ENCODE measurements at places on chromosomes 5 and 9.

DNA sequence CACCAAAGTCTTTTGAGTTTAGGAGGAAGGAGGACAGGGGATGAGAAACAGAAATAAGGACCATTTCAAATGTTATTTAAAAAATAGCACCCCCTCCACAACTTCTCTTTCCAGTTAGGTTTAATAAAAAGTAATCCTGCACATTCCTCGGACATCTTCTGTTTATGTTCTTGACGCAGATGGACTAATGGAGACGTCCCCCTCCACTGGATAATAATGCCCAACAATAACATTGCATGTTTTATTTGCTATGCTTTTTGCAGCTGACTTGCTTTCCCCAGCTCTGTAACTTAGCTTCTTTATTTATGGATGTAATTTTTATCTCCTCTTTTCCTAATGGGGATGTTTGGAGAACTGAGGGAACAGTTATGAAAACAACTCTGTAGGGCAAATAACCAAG is 89.5 kb downstream of the MAT2B start:
- no peak for DNase-seq

DNA sequence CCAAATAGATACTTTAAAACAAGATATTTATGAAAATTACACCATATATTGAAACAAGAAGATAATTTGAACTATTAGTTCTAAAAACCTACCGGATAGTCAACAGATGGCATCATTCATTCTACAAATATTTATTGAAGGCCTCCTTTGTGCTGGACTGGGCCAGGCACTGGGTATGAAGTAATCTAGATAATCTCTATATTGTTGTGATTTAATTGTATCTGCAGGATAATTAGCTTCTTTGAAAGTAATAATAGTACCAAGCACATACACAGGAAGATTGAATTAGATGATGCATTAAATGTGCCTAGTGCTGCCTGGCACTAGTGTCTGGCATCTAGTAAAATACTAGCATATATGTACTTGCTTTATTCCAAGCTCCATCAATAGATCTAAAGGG is 735.2 kb upstream of the DMAC1 start:
- no peak for DNase-seq

- DNase-seq, result no peak
Measured at GRCh38 chr5:20678814-20679298, 690.9 kb upstream of the CDH18 start.

GRCh38 chr9:18461496-18461895 is 12.5 kb upstream of the ADAMTSL1 start:
- no peak for DNase-seq

DNA sequence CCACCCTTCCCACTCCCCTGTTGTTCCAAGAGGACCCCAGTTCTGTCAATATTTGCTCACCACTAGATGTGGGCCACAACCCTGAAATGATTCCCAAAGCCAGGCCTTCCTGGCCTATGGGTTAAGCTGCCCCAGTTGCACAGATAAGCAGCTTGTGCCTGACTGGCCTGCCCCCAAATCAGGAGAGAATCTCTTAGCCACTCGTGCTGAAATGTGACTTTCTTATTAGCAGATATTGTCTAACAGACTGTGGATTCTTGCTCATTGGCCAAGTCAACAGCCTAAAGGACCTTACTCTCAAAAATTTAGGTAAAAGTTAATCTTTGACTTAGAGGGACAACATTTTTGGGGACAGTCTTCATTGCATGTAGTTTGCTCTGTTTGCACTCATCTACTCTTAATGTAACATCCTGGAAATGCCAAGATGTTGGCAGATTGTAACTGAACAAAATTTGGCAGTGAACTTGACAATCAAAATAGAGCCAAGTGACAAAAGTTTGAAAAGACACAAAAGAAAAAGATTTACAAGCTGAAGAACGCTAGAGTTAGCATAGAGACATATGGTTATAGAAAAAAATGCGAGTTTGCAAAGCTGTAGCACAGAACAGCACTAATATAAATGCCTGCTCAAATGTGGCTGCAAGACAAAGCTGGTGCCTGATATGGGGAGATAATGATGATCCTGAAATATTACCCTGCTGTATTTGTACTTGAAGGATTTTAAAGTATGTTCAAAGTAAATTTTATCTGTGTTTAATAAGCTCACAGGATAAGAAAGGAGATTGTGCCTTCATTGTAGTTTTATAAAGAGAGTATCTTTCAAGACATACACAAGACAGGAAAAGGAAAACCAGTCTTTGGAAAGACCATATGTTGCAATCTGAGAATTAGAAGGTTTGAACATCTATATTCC is 29.0 kb upstream of the FSD1L start:
- no peak for DNase-seq

DNA sequence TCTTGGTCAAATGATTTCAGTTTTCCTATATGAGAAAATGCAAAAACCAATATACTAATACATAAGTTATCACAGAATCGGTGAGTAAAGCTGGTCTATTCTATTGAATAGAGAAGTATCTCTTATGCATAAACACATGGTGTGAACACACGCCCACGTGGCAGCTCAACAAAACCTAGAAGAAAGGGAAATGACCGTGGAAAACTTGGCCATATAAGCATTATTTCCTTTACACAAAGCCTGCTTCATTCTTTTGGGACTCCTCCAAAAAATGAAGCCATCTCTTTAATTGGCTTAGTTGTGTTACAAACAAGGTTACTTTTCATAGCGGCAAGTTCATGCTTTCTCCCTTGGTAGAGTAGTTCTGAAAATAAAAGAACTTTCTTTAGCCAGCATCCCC is 183.2 kb downstream of the TMEM161B start:
- no peak for DNase-seq

DNA sequence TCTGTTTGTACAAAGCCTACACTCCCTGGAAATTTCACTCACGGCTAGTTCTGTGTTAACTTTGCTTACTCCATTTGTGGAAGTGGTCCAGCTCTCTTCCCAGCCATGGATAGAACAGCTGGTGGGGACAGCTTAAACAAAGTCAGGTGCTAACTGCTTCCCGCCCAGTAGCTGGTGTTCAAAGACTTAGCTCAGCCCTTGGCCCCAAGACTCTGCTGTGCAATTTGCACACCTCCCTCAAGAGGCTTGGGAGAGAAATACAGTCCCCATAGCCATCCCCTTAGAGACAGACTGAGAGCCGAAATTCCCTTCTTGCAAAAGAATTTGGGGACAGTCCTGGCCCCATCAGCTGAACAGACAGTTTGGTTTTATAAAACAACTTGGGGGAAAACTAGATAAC is 73.8 kb upstream of the RAI14 start:
- no peak for DNase-seq

GRCh38 chr9:116721944-116722343 is 34.8 kb downstream of the TRIM32 start:
- no peak for DNase-seq

GRCh38 chr5:59575648-59576445 is 317.7 kb downstream of the PDE4D start:
- DNase-seq, result no peak

DNA sequence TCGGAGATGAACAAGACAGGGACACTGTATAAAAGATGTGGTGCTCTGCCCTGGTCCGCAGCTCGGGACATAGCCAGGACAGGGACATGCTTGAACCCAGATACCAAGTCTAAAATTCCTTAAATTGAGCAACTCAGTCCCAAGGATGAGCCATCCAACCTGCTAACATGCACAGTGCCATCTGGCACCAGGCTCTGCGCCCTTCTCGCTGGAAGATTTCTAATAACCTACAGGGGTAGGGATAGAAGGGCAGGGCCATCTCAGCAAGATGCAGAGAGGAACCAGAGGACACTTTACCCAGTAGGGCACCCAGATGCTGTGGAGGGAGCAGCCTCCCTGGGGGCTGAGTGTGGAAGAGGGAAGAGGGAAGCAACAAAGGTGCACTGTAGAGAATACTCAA is 60.1 kb downstream of the SEMA4D start:
- DNase-seq, result no peak

- DNase-seq, result no peak
Measured at GRCh38 chr5:39205550-39205949, 13.8 kb downstream of the FYB1 start.

- no peak for DNase-seq
Measured at GRCh38 chr5:158869092-158869491, 230.6 kb downstream of the EBF1 start.

DNA sequence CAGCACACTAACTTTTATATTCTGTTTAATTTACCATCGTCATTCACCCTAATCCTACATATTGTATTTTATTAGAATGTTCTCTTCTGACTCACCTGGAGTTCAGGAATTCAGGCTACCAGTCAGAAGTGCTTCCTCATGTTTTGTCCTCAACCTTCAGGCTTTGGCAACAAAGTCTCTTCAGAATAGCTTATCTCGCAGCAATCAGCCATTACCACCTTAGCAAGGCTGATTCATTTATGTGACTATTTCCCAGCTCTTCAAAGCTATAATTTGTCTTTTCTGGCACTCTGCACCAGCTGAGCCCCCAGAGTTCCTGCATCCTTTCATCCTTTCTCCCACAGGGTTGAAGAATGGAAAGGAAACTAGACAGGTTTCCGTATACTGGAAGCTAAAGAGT is 365.5 kb upstream of the CDH18 start:
- no peak for DNase-seq

DNA sequence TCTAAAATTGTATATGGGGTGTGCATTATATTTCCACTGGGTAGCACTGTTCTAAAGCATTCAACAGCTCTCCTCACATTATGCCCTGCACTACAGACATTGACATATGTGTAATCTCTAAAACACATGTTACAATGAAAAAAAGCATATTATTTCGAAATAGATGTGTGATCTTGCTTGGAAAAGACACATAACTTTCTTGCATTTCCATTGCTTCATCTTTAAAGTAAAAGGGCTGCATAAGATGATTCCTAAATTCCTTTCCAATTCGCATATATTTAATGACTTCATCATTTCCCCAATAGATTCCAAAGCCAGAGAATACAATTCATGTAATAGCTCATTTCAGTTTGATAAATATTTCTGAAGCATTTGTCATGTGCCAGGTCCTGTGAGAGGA is 566.9 kb downstream of the PDE4D start:
- DNase-seq, result no peak

GRCh38 chr9:111566234-111566633 is 33.2 kb downstream of the PTGR1 start:
- peak; percentile 34 for DNase-seq

DNA sequence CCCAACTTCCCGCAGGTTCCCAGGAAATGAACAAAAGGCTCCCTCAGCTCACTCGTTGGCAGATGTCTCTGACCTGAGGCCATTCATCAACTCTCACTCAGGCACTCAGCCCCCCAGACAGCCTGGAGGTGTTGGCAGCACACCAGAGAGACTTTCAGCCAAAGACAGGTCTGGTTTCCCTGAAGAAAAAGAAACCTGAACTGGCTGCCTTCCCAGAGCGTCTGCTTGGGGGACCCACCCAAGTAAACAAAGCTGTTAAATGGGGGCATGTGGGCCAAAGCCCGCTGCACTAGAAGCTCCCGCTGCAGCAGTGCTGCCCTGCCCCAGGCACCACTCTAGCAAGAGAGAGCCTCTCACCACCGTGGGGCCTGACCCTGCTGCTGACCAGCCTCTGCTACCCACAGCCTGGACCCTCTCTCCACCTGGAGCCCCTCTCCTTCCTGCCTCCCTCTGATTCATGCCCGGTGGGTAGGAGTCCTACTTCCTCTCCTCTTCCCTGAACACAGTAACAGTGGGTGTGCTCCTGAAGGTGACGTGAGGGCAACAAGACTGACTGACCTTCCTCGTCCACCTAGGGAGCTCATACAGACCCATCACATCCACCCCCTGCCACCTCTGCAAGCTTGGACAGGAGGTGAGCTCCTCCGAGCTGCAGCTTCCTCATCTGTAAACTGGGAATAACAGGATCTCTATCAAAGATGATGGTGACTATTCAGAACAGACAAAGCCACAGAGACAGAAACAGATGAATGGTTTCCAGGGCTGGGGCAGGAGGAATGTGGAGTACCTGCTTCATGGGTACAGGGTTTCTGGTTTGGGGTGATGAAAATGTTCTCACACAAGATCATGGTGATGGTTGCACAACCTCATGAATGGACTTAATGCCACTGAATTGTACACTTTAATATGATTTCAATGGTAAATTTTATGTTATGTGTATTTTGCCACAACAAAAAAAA is 31.0 kb upstream of the GABRP start:
- DNase-seq, result peak; percentile 48

DNA sequence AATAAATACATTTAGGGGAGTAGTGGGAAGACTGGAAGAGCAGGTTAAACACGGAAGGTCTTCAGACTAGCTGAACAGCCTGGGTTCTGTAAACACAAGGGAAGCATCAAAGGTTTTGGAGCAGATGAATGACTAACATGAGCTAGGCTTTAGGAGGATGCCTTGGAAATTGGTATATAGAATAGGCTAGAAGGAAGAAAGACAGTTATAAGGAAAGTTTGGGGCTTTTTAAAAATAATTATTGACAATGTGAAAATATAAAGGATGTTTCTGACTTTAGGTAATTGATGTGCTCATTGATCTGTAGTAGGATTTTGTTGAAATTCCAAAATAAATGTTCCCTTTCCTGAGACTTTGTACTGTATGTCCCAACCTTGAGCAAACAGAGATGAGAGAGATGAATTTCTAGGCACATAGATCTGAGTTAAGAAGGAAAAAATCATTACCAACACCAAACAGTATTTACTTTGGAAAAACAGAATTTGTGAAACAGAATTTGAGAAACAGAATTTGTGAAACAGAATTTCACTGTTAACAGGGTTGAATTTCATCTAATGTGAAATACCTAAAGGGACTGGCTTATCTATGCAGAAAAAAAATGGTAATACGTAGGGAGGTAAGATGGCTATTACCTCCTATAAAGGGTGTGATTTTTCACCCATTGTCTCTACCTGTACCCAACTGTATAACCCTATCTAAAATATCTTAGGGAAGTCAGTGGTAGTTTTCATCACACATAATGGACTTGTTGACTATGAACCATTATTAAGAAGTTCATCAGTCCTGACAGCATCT is 28.8 kb downstream of the SKP2 start:
- no peak for DNase-seq

- no peak for DNase-seq
Measured at GRCh38 chr9:121773286-121773953, 122.0 kb downstream of the DAB2IP start.

- peak; percentile 79 for DNase-seq
Measured at GRCh38 chr5:16600397-16600796, 16.4 kb downstream of the RETREG1 start.

GRCh38 chr5:124408738-124409453 is 337.5 kb downstream of the ZNF608 start:
- DNase-seq, result no peak

All from left ventricle myocardium superior (tissue), 1 donor.